KBM-7 (cell line): ENCODE measurements at places on chromosomes 3 and 15.
A peak's percentile ranks its signal among the peaks of the same experiment; 100 is the strongest.

- no peak for DNase-seq
Measured at GRCh38 chr3:66469220-66469640, 31.6 kb downstream of the LRIG1 start.

DNA sequence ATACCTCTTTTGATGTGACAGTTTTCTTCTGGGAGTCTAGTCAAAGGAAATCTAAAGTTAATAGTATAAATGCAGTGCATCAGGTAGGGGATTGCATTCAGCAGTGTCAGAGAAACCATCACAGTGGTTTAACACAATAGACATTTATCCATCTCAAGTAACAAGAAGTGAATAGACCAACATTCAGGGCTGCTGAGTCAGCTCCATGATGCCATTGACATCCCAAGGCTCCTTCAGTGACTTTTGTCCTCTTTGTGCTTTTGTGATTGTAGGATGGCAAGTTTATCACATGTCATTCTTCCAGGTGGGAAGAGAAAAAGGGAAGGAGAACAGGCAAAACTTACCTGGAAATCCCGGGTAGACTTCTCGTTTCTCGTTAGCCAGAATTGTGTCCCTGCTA, 158.3 kb downstream of the TMEM108 start:
- no peak for DNase-seq

DNA sequence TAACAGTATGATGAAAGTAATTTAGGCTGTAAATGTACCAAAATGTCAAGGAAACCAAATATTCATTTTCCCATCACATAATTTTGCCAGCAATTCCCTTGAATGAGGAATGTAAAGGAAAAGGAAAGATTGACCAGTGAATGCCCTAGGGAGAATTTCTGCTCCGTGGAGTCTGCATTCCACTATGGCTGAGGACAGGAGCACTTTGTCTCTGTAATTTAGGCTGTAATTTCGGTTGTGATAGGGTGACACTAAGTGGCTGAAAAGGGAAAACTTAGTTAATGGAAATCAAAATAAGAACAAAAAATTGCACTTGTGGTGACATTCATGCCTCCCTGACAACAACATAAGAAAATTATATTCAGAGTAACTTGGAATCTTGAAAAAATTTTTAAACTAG, 8.3 kb upstream of the TMEM207 start:
- DNase-seq, result no peak

- DNase-seq, result no peak
Measured at GRCh38 chr15:66129586-66129985, 124.0 kb downstream of the MEGF11 start.

GRCh38 chr15:36948982-36949381, 151.4 kb downstream of the MEIS2 start:
- DNase-seq, result no peak

DNA sequence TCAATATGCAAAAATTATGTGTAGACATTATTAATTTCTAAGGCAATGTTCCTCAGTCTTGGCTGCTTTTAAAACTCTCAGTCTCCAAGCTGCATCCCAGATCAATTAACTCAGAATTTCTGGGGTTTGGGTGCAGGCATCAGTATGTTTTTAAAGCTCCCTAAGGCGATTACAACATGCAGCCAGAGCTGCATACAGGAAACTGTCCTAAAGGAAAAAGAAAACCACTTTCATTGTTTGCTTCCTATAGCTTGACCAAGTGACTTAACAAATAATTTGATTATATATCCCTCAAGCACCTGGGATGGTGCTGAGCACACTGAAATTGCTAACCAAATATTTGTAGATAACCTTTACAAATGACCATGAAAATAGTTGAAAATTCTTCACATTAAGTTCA, 194.7 kb downstream of the DTWD1 start:
- DNase-seq, result no peak

GRCh38 chr15:61906961-61907752, 153.1 kb downstream of the VPS13C start:
- DNase-seq, result no peak

- DNase-seq, result no peak
Measured at GRCh38 chr3:134132961-134133360, 103.2 kb upstream of the SLCO2A1 start.

GRCh38 chr3:105759442-105760078, 109.3 kb downstream of the CBLB start:
- DNase-seq, result no peak

GRCh38 chr15:42491539-42492225, 741 bp upstream of the ZNF106 start:
- no peak for DNase-seq

DNA sequence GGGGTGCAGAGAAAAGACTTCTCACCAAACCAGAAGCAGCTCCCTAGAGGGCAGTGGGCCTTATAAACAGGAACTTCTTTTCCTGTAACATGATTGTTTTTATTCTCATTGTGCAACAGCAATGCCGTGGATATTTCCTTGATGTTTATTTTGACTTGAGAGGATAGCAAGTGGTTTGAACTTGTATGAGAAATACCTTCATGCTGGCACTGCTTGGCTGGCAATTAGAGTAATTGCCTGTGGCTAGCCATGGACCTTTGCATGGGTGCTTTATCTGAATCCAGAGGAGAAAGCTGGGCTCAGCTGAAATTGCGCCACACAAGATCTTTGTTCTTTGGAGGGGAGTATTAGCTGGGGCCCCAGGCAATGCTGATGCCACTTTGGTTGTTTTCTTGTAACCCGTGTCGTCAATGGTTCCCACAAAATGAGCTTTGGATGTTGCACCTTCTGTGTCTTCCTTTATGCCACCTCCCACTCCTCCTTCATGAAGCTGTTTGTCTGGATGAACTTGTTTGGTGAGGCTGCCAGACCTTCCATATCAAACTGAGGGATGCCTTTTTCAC, 37.9 kb downstream of the CMTM8 start:
- peak; percentile 45 for DNase-seq

DNA sequence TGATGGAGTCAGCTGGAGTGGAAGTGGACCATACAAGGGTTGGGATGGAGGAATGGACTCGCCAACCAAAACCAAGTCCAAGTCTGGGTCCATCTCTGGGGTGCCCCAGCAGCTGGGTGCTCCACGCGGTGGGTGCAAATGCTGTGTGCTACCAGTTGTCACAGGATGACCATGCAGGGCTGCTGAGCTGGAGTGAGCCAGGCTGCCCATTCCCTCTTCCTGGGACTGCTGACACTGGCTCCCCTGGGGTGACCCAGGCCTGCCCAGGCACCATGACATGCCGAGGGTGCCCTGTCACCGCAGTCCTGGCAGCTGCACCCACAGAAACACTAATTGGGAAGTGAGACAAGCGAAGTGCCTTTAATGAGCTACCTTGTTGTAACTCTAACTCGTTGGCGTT, 140.2 kb downstream of the TPRA1 start:
- DNase-seq, result no peak

DNA sequence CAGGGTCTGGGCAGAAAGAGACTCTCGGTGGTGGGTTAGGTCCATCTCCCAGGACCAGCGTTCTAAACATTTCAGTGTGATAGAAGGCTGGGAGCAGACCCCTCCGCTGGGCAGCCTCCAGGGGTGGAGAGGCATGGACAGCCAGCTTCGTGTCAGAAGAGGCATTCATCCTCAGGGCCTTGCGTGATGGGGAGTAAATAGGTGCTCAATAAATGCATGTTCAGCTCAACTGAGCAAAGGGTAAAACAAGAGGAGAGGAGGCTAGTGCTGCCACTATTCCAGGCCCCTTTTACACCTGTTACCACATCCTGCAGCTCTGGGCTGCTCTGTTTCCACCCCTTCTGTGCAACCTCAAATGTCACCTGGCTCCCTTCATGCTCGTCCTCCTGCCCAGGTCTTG, 49.0 kb downstream of the SEMA5B start:
- no peak for DNase-seq
